Spinal cord (tissue), 10 donors: ENCODE measurements at places on chromosomes 2 and 18. TPM values are rescaled to one million over a fixed set of nuclear protein-coding genes. Genes with fewer than 3 reads are reported as not detected.

- DNase-seq: no peak
Measured at GRCh38 chr2:240356700-240357640, 78.5 kb upstream of the GPC1 start.

DNA sequence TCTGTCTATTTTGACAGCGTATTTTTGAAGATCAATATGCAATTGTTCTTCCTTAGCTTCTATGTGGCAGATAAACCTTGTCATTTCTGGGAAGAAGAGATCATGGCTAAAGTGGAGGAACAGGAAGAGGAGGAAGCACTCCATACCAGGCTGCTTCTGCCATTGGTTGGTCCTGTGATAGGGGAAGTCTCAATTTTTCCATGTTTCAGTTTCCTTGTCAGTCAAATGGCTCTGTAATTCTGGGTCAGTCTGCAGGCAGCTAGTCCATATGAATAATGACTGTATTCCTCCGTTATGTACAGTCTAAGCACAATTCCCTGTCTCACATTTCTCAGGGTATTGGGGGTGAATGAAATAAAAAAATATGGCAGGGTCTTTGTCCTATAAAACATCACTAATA lies 277.6 kb upstream of the CXCR4 start:
- DNase-seq: no peak

- DNase-seq: no peak
Measured at GRCh38 chr2:25371253-25372241, 29.8 kb upstream of the DNMT3A start.

- no peak for DNase-seq
Measured at GRCh38 chr2:197889041-197889440, 84.6 kb downstream of the PLCL1 start.

DNA sequence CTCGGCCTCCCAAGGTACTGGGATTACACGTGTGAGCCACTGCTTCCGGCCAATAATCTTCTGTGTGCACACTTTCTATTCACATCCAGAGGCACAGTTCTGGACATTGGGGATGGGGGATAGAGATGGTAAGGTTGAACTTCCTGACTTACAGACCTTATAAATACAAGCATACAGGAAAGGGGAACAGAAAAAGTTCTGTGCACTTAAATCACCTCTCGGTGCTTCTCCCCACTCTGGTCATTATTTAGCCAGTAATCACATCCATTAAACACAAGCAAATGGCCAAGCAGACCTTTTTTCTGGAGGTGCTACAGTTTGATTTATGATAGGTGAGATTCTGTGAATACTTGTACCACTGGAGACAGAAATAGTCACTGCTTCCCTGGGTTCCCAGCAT lies 110.6 kb downstream of the CRIM1 start:
- DNase-seq: no peak

- no peak for DNase-seq
Measured at GRCh38 chr18:35303610-35304009, 13.6 kb upstream of the ZSCAN30 start.

DNA sequence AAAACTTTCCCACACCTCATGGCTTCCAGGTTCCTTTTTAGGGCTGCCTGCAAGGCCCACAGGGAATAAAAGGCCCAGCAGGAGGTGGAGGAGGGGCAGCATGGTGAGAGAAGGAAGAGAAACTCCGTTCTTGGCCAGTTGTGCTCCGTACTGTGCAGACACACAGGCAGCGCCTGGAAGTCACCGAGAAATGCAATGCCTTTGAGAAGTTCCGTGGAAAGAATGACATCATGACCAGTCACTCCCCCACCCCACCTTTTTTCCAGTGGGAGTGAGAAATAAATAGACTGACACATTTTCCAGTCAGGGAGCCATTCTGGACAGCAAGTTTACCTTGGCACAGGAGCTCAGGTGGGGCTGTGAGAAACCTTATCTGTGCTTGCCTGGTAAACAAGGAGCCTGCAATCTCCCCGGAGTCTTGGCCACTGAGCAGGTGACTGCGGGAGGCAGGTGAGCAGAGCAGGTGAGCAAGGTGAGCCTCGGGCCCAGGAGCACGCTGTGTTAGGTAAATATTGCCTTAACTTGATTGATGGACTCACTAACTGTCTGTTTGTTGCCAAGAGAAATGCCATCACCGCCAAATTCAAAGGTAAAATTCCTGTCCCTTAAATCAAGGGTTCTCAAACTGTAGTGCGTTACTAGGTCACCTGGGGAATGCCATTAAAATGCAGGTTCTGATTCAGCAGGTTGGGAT lies 13.5 kb upstream of the LBH start:
- no peak for DNase-seq

Gene IDH1
- total RNA-seq: 106 TPM

Gene TMEM17
- total RNA-seq: 6.0 TPM

Gene PAIP2B
- 42.3 TPM for total RNA-seq

Gene SPR
- total RNA-seq: 4.1 TPM

Gene B4GALT6
- total RNA-seq: 52.3 TPM

Gene DNAJC10
- 91.8 TPM for total RNA-seq

Gene ANKRD30B
- 0.33 TPM for total RNA-seq

Gene MAPK4
- 21.6 TPM for total RNA-seq

Gene MOCOS
- total RNA-seq: 0.89 TPM
